ENCODE measurements at places on chromosomes 1 and 21.
A peak's percentile ranks its signal among the peaks of the same experiment; 100 is the strongest.

GRCh38 chr1:28983509-28984310 lies 69.3 kb downstream of the EPB41 start:
- no peak for DNase-seq

DNA sequence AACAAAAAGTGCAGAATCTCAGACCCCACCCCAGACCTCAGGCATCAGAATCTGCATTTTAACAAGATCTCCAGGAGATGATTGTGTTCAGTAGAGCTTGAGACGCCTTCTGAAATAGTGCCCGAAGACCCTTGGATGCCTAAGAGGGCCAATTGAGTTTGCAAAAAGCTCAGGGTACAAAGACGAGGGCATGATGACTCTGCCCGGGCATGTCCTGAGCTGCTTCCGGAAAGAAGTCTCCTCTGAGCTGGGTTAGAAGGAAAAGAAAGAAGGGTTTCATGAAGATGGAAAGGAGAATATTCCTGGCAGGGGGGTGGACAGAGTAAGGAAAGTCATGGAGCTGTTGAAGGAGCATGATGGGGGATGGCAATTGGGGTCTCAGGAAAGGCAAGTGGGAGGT lies 246.1 kb upstream of the TMEM51 start:
- DNase-seq = no peak

- peak; percentile 30 for DNase-seq
These were observed 53.1 kb downstream of the DOP1B start for GRCh38 chr21:36209626-36210171.

DNA sequence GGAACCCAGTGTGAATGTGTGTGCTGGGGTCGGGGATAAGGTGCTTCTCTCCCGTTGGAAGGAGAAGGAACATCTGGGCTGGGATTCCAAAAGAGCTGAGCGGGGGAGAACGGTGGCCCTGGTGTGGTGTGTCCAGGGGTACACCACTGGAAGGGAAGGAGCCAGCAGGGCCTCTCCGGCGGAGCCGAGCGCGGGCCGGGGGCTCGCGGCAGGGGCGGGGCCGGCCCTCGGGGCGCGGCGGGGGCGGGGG lies 231 bp upstream of the RPS6KA1 start:
- no peak for DNase-seq

DNA sequence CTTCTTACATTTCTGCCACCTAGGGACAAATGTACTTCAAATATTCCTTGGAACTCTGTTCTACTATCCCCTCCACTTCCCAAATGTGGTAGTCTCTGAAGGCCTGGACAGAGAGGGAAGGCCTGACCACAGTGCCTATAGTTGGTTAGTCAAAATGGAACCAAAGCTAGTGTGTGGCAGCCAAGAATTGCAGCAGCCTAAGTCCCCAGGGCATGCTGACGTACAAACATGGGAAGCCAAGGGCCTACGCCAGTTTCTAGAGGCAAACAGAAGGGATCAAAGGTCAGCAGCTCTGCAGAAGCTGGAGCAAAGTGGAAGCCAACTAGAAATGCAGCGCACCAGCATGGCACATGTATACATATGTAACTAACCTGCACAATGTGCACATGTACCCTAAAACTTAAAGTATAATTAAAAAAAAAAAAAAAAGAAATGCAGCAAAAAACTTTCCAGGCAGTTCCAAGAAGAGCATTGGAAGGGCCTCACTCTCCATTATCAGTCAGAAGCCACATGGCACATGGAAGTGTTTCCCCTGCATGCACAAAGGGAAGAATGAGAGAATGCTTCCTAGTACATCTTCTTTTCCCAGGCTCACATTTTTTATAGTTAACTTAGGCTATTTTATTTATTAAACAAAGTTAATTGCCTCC lies 39.4 kb upstream of the GADD45A start:
- DNase-seq = no peak

Measured in activated naive CD8-positive, alpha-beta T cell treated with anti-CD3 and anti-CD28 coated beads, Interleukin-2, amount 50 U/mL, for 24 hours (primary cell).